ENCODE measurements at places on chromosomes 3 and 15. TPM values are rescaled to one million over a fixed set of nuclear protein-coding genes. Genes with fewer than 3 reads are reported as not detected.

Gene CSPG4
- 6.6 TPM for polyA plus RNA-seq

Gene BCHE
- 24.0 TPM for polyA plus RNA-seq

Gene ASB14
- polyA plus RNA-seq = not detected

Gene C3orf49
- not detected for polyA plus RNA-seq

Gene TLR9
- polyA plus RNA-seq = 0.34 TPM

Gene STX19
- 0.07 TPM for polyA plus RNA-seq

GRCh38 chr3:173630849-173631248, 233.3 kb downstream of the NLGN1 start:
- DNase-seq = no peak

DNA sequence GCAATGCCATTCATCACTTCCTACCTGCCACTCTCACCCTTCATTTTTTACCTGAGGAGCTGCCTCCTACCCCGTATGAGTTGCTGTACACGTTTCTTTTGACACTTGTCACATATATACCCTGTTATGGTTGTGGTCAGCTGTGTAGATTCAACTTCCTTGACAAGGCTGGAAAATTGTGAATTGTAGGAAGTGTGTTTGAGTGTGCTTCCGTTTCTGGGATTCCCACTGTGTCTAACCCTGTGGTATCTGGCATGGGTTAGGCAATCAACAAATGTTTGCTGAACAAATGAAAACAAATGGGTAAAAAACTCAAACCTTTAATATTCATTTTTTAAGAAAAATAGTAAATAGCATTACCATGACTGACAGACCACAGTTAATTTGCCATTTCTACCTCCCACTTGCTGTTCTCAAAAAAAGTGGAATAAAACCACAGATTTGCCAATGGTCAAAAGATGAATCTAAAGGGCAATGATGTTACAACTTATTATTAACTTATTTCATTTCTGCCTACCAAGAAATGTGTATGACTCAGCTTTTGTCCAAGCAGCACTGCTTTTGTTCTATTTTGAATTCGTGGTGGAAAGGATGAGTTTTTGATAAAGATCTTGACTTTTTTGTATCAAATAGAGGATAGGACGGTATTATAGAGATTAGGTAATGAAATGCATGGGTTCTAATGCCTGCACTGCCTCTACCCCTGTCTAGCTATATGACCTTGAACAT, 404.6 kb downstream of the LPP start:
- DNase-seq = no peak

GRCh38 chr15:67150023-67150860, 84.8 kb downstream of the SMAD3 start:
- DNase-seq = peak; percentile 84

- DNase-seq = no peak
Observed at GRCh38 chr3:195777975-195778374, 33.8 kb downstream of the MUC4 start.

- DNase-seq = no peak
Observed at GRCh38 chr3:63914312-63914711, 2.1 kb upstream of the SCAANT1 start.

- DNase-seq = no peak
Observed at GRCh38 chr15:40346579-40347558, 4.0 kb upstream of the PHGR1 start.

- no peak for DNase-seq
Observed at GRCh38 chr15:38769492-38769891, 204.9 kb upstream of the RASGRP1 start.

DNA sequence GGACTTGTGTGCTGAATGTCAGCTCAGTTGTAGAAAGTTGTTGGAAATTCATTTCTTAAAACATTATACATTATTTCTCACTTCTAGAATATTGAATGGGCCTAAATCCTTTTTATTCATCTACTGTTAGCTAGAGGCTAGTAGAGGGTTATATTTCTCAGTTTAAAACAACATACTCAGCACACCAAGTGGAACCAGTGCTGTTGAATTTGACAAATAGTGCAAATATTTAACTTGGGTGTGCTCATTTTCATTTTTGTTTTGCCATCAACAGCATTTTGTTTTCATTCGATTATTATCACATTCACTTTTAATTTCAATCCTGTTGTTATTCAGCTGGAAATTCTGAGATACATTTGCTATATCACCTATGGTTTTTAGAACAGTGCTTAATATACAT, 269.4 kb upstream of the PEX5L start:
- no peak for DNase-seq

DNA sequence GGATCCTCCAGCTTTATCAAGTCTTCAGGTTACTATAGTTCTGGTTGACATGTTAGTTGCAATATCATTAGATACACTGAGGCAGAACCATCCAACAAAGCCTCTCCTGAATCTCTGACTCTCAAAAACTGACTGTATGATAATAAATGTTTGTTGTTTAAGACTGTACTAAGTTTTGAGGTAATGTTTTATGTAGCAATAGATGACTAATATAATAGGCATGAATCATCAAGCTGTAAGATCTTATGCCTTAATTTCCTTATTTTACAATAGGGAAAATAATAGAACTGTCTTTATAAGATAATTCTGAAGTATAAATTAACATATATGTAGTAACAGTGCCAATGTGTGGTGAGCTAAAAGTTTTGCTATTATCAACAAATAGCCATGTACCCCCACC, 88.9 kb upstream of the TBC1D5 start:
- DNase-seq = no peak

DNA sequence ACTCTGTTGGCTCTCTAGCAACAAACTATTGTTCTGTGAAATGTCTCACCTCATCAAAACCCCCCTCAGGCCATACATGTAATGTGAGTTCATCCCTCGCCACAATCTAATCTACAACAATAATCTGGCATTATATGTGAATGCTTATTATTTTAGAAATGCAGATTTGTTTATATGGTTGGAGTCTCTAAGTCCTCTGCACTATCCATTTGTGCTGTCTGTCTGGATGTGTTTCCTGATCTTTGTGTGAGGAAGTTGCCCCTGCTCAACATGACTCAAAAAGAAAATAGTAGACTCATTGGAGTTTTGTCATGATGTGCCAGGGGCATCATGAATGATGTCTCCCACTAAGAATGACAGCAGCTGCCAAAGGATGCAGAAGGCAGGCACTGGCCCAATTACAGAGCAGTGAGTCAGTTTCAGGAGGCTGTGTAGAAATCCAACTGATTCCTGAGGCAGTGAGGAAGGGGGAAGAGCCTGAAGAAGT, 161.6 kb upstream of the PDZRN3 start:
- DNase-seq = peak; percentile 20

- no peak for DNase-seq
Observed at GRCh38 chr3:58131101-58131825, 79.5 kb downstream of the DNASE1L3 start.

GRCh38 chr3:44932986-44933944, 42.7 kb downstream of the ZDHHC3 start:
- DNase-seq = no peak

- DNase-seq = no peak
Observed at GRCh38 chr3:141851411-141851810, 25.0 kb upstream of the ATP1B3 start.

DNA sequence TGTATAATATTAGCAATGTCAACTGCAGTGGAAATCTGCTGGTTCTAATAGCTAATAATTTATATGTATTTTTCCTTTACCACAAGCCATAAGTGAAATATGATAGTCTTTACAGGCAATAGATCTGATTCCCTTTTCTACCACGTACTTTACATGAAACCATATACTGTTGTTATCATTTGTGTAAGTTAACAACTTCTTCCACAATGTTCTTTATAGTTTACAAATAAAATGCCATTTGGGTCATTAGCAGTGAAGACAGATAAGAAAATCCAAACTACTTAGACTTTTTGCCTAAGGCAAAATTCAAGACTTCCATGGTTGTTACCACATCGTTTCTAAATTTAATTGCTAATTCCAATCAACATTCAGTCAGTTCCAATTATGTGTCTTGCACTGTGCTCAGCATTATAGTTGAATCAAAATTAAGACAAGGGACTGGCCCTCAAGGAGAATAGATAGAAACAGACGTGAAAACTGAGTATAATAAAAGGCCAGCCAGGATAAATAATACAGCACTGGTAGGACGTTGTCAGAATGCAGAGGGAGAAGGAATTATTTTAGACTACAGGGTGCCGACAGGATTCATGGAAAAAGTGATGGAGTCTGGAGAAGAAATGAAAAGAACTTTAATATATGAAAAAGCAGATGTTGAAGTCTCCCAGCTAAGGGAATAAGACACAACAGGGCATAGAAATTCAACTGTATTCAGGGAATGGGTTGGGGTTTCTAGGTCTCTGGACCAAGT, 249.8 kb downstream of the ALCAM start:
- DNase-seq = no peak

DNA sequence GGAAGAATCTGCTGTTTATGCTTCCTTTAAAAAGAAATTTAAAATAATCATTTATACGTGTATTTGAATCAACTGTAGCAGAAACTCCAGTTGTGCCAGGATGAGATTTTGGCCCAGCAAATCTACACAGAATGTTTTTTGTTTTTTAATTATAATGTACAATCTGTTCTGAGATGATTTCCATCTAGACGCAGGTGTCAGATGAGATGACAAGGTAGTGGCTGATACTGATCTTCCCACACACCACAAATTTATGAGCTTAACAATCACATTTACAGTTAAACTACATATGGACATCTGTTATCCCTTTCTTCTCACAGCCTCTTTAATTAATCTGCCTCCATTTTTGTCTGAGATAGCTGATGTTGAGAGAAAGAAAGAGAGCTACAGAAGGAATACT, 23.6 kb downstream of the DCLK3 start:
- no peak for DNase-seq

GRCh38 chr3:10338591-10339353, 17.9 kb upstream of the SEC13 start:
- no peak for DNase-seq

DNA sequence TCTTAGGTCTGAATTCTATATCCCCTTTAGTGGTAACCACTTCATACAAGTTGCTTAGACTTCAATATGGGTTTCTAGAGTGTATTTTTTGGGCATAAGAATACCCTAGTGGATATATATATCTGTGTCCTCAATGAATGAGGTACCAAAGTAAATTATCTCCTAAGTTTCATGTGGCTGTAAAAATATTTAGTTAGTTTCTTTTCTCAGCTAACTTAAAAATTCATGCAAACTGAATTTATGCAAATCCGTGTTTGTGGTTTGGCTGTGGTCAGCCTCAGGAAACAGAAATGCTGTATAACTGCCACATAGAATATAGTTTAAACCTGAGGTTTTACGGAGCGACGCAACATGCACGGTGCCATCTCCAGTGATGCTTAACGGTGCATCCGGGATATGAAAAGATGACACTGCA, 80.3 kb downstream of the PEX5L start:
- no peak for DNase-seq

DNA sequence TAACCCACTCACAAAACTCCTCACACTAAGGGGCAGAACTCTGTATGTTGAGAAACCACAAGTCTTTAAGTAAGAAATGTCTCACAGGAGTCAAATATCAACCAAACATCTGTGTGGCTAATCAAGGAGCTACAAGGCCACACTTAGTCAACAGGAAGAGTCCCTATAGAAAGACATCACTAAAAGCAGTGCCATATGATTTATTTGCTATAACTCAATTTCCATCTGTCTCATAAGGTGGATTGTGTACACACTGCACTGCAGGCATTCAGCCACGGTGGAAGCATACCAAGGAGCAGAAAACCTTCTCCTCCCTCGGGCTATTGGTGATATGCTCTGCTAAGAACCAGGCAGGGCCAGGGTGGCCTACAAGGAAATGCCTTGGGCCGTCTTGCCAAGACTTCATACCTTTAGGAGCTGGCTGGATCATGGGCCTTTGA, 197.6 kb upstream of the CFAP20DC start:
- DNase-seq = no peak

DNA sequence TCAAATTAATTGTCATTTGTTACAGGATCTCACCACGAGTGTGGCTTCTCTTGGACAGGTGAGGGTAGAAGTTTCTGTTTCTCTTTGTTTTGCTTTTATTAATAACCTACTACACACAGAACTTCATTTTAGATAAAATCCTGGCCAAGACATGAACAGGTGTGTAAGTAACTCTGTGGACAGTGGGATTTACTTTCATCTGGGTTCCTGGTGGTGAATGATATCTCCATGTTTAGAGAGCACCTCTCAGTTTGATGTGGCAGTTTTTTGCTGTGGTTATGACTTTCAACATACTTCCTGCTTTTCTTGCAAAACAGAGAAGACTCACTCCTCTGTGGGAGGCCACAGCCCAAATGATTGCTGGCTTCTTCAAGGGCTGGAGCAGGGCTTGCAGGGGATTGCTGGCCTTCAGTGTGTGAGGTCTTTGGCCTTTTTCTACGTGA, 71.1 kb upstream of the XCR1 start:
- DNase-seq = peak; percentile 40

- DNase-seq = no peak
Observed at GRCh38 chr3:186329589-186329988, 32.4 kb downstream of the DGKG start.

DNA sequence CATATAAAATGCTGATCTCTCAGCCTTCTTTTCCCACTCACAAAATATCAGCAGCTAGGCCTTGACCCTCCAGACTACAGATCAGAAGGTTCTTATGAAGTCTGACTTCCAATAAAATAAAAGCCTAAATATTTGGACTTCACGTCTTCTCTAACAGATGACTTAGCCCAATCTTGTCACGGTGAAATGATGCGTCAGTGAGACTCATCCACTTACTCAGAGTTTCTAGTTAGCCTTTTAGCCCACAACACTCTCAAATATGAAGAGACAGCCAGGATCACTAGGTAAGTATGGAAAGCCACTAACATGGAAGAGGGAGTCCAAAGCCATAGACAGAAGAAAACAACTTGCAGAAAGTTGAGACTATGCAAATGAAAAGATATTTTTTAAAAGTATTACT, 601.2 kb downstream of the PYDC2 start:
- DNase-seq = no peak

- DNase-seq = no peak
Observed at GRCh38 chr3:20873235-20873634, 687.2 kb upstream of the SGO1 start.
